Activated T-helper 2 cell treated with anti-CD3 and anti-CD28 coated beads, Interferon-gamma antibody, Interleukin-2, Interleukin-4, amounts not matched to agents 10 μg/mL and 5 μg/mL and 100 μg/mL, durations not matched to agents 14 hours and 24 hours and 36 hours (primary cell): ENCODE measurements at places on chromosomes 4 and X.

GRCh38 chrX:122094611-122095010 lies 1047.2 kb downstream of the GLUD2 start:
- no peak for DNase-seq

DNA sequence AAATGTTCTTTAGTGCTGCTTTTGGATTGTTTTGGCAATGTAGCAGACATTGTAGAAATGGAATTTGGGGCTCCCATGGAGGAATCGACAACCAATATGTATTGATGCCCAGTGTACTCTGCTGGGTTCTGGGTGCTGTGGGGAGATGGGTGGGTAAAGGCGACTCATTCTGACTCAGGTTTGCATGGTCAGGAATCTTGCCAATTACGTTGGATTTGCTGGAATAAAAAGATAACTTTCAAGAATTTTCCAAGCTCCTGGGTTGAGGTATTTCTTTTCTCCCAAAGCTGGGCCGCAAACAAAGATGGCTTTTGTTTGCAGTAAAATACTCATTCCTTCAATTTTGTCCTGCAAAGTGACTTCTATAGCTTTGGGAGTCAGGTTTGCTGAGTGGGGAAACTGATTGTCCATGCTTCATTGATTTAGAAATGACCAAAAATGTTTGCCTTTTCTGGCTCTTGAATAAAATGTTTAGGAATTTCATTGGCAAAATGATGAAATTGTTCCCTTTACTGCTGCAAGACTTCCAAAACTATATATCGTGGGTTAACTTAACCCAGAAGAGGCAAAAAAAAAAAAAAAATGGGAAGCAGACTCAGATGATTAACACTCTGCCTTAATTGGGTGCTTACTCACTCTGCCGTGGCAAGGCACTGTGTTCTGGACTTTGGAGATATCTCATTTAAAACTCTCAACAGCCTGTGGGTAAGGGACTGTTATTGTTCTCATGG lies 57.0 kb downstream of the RTL9 start:
- DNase-seq: no peak

GRCh38 chrX:79169484-79169883 lies 25.0 kb downstream of the GPR174 start:
- DNase-seq: no peak

GRCh38 chr4:48033825-48034413 lies 17.3 kb downstream of the NIPAL1 start:
- DNase-seq: no peak

DNA sequence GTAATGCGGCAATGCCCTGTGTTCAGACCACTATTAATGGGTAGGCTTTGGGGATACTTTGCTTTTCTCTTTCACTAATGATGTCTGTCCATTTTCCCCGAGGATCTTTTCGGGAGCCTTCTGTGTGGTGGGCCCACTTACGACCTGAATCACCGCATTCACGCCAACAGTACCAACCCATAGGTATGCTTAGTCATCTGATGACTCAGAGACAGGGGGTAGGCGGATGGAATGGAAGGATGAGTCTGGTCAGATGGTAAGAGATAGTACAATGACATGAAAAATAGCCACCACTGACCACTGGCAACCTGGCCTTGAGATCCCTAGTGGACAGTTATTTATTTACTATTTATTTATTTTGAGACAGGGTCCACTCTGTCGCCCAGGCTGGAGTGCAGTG lies 76.0 kb upstream of the DHRSX start:
- no peak for DNase-seq

DNA sequence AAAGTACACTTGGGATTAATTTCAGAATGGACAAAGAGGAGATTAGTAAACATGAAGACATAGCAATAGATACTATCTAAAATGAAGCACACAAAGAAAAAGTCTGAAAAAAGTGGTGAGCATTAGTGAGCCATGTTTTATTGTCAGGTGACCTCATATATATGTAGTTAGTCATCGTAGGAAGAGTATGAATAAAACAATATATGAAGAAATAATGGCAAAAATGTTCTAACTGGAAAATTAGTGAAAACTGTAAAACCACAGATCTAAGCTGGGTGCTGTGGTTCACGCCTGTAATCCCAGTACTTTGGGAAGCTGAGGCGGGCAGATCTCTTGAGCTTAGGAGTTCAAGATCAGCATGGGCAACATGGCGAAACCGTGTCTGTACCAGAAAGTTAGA lies 67.9 kb downstream of the RBPJ start:
- DNase-seq: no peak

GRCh38 chr4:56799161-56799759 lies 22.2 kb downstream of the SPINK2 start:
- no peak for DNase-seq

DNA sequence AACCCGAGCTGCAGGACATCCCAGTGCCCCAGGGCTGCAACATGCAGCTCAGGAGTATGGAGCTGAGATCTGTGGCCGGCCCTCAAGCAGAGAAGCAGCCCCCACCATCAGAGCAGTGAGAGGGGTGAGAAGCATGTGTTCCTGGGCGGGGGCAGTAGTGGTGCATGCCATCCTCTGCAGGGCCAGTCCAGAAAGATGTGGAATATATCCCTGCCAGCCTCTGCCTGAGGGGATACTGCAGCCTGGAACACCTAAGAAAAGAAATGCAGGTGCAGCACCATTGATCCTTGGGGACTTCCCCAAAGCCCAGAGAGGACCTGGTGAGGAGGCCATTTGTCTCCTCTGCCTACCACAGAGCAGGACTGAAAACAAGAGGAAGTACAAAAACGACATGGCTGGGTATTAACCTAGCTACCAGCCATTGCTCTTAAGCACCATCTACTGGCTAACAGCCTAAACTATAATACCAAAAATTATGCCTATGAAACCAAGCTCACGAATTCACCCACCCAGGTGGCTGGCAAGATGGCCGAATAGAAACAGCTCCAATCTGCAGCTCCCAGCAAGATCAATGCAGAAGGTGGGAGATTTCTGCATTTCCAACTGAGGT lies 158.8 kb downstream of the ADGRA3 start:
- no peak for DNase-seq

- no peak for DNase-seq
These were observed 434.3 kb downstream of the PDGFC start for GRCh38 chr4:156537286-156537685.

- DNase-seq: no peak
These were observed 158.5 kb upstream of the S100G start for GRCh38 chrX:16491461-16491860.

DNA sequence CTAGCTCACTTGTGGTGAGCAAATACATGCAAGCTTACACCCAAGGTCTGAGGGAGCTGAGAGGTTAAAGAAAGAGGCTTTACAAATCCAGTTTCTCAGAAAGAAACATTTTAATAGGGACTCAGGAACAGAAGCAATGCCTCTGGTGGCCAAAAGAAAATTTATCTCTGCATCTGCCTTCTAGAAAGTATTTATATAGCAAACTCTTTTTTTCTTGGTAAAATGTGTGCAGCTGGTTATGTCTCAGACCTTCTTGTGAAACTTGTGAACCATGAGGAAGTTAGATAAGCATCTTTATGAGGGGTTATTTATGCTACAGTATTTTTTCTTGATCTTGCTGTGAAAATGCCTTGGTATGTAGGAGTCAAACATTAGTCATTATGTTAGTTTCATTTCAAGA lies 48.5 kb upstream of the CYSLTR1 start:
- no peak for DNase-seq

DNA sequence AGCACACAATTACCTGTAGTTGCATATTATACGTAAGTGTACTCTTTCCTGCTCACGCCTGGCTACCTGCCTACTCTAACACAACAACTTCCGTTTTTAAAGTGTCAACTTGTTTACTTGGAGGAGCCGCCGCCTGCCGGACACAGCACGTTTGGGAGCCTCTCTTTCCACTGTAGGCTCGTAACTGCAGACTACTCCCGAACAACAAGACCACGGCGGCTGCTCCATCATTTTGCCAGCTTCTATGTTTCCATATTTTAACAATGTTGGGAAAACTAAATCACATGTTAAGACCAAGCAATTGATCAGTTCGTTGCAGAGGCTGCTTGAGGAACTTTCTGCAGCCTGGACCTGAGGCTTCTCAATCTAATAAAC lies 841 bp downstream of the MTNR1A start:
- no peak for DNase-seq

DNA sequence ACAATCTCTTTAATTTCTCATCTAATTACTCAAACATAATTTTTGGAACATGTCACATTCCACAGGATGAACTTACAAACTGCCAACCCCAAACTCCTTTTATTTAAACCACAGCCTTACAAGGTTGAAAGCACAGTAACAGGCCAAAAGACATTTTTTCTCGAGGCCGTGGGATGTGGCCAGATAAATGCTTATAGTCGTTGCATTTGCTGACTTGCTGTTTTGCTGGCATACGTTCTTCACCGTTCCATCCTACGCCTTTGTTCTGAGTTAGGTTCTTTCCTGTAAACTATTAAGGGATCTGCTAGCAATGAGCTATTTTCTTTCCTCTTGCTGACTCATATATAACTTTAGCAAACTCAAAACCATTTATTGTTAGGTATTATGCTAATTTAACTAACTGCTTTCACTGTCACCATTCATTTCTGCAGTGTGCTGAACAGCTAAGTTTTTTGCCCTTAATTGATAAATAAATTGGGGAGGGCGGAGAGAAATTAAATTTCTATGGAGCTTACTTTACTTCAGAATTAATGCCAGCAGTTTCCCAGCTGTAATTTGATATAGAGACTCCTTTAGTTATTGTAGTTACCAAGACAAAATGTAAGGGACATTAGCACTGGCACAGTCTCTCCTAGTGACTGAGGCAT lies 135.1 kb upstream of the PACRGL start:
- no peak for DNase-seq

DNA sequence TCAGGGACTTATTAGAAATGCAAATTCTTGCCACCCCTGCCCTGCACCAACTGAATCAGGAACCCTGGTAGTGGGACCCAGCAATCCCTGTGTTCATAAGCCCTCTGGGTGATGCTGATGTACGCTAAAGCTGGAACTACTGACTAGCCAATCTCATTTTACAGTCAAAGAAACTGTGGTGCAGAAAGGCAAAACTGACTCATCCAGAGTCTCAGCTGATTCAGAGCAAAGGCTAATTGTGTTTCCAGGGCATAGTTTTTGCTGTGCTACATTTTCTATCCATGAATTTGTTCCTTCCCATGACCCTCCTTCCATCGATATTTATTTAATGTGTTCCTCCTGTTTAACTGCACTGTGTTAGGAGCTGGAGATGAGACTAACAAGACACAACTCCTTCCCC lies 207.5 kb downstream of the REPS2 start:
- DNase-seq: no peak
